ENCODE measurements at places on chromosomes 4 and X.

GRCh38 chr4:5712517-5712916, 1.5 kb downstream of the EVC start:
- DNase-seq: peak; percentile 86

DNA sequence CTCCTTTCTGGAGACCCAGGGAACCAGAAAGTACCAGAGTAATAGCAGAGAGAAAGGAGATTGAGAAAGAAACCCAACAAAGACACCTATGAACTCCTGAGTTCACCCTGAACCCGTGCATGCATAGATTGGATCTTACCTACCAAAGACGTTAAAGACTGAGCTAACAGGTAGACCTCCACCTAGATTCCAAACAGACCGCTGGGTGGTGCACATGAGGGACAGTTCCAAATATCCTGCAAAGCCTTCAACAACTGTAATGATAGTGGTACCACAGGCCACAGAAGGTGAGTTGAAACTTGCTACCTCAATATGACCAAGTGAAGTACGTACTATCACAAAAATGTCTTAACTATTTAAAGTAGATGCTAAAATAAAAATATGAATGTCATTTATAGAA, 34.0 kb upstream of the NR0B1 start:
- DNase-seq: no peak

- no peak for DNase-seq
These were observed 1.9 kb downstream of the TRO start for GRCh38 chrX:54922547-54922946.

GRCh38 chr4:45971108-45971507, 152.7 kb downstream of the GABRG1 start:
- DNase-seq: peak; percentile 9

- DNase-seq: no peak
These were observed 3.5 kb upstream of the HTR2C start for GRCh38 chrX:114580336-114580735.

- peak; percentile 72 for DNase-seq
These were observed 108.3 kb upstream of the ARSJ start for GRCh38 chr4:114087596-114088230.

DNA sequence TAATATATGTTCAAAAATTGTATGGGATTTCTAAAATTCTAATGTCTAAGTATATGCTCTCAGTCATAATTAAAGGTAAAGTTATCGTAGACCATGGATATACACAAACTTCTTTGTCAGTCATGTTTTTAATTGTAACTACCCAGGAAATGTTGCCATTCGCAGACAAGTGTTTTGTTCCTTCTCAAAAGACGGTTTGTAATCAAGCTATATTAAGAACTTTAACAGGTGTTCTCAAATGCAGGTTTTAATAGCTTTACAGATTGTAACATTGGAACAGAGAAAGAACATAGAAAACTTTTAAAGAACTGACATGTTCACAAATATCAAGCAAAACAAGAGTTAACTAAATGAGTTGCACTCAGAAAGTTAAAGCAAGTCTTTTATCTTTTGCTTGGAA, 58.9 kb downstream of the KDM5C start:
- DNase-seq: no peak

- no peak for DNase-seq
These were observed 5.0 kb upstream of the TSPAN5 start for GRCh38 chr4:98663226-98664006.

DNA sequence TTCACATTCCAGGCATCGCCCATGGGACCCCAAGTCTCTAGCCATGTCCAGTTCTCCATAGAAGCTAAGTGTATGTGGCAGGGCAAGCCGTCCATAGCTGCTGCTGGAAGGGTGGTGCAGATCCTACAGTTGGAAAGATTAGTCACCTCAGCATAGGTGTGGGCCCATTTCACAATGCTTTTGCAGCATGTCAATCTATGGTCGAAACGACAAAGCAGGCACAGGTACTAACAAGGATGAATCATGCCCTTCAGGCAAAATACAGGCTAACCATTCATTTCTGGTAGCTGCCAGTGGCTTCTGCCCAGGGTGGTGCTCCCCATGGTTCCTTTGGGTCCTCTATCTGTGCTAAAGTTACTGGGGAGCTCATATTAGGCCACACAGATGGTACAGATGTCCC, 225.2 kb downstream of the ADGRL3 start:
- no peak for DNase-seq

DNA sequence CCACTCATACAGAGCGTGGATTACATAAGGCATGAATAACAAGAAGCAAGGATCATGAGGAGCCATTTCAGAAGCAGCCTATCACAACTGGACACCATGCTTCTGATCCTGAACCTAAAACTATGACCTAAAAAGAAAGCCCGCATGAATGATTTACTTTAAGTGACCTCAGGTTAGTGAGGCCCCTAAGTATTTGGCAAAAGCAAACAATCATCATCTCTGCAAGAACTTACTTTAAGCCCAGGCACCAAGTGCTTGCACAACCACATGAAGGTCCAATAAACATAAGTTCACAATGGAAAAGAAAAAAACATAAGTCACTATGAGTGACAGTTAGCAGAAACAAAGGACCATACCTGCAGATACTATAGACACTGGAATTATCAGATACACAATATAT, 7.9 kb upstream of the MBTPS2 start:
- no peak for DNase-seq

Data from HS-5 (cell line).